Pancreas (tissue), 10 donors: ENCODE measurements at places on chromosomes 1 and 21.
A peak's percentile ranks its signal among the peaks of the same experiment; 100 is the strongest.

GRCh38 chr1:56525489-56526041 lies 53.8 kb downstream of the PLPP3 start:
- DNase-seq, result no peak

DNA sequence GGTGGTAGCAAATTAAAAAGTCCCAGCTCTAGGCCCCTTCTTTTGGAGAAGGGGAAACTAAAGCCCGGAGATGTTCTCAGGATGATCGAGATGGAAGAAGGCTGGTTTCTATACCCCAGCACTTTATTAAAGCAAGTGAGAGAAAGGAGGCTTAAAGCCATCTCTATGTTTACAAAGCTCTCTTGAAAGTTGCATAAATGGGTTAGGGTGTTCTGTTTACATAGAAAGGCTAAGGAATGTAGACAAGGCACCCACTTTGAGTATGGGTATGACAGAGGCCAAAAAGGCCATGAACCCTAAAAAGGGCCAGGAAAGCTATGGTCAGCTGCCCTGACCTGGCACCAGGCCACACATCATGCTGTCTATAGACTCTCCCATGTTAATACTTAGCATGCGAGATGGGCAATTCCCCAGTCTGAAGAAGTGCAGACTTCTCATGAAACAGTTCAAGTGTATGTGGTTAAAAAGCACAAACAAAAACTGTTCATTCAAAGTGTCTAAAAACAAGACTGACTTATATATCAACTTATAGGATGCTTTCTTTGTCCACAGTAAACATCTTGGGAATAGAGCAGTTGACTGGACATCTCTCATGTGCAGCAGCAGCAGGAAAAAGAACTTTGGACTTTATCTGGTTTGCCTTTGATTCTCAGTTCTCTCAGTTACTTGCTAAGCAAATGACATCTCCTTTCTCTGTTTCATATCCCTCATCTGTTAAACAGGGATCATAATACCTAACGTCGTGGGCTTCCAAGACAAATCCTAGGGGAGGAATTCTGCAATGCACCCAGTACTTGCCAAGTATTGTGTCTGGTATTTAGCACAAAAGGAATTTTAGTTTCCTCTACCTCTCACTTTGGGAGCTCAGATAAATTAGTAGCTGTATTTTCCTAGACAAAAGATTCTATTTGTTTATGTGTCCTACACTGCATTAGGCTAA lies 521.6 kb downstream of the PLPP3 start:
- DNase-seq, result no peak

- DNase-seq, result no peak
Observed at GRCh38 chr1:48793863-48794262, 17.2 kb upstream of the BEND5 start.

GRCh38 chr1:200432586-200432985 lies 22.8 kb upstream of the ZNF281 start:
- no peak for DNase-seq

DNA sequence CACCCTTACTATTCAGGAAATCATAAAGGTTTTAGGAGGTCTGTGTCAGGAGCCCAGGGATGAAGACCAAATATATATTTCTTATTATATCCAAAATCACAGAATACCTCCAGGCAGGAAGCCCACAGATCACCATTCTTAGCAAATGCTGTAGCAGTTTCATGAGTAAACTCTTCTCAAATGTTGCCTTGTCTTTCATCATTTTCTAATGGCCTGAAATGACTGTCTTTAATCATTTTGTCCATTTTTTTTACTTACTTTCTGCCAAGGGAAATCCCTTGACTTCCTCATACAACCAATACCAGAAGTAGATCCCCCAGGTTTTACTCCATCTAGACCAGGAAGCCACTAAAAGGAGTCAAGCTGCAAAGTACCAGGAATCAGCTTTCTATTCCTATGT lies 32.4 kb downstream of the PSMG1 start:
- DNase-seq, result no peak

DNA sequence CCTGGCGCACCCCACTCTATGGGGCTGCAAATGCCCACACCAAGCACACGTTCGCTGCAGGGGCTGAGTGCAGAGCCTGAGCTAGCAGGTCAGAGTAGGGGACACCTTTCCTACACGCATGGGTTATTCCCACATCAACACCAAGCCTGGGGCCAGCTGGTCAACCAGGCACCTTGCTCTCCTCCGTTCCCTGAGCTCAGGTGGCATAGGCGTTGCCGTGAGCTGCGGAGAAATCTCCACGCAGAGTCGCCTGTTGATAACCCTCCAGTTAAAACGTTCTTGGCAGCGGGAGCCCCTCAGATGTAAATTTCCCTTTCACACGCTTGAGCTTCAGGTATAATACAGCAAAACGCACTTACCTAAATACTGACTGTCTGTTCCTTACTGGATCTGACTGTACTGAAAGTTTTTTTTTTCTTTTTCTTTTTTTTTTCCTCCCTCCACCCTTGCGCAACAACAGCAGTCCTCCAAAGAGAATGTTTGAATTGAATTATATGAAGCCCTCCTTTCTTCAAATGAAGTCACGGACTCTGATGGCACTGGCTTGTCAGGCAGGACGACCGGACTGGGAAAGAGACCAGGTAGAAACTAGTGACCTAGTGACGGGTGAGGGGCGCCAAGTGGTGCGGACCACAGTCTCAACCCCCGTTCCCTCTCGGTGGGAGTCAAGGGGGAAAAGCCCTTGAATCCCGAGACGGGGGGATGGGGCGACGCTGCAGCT lies 2.1 kb downstream of the BRINP3 start:
- peak; percentile 67 for DNase-seq

DNA sequence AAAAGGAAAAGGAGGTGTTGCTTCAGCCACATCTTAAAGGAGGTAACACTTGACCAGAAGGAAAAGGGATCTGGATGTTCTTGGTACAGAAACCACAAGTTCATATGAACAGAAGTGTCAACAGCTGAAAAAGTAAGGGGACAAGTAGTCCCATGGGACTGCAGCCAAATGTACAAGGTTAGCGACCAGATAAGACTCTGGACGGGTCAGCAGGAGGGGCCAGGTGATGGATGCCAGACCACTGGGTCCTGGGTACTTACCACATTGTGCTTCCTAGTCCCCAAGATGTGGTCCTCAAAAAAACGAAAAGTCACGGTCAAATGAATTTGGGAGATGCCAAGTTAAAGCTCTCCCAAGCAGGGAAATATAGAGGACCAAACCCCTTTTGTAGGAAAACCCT lies 16.6 kb upstream of the BMP8A start:
- DNase-seq, result no peak

- DNase-seq, result no peak
Observed at GRCh38 chr1:160406131-160406968, 6.0 kb downstream of the VANGL2 start.

GRCh38 chr1:119771016-119771415 lies 2.3 kb upstream of the HMGCS2 start:
- DNase-seq, result peak; percentile 60

- no peak for DNase-seq
Observed at GRCh38 chr1:119052267-119052666, 64.1 kb upstream of the TBX15 start.

- DNase-seq, result no peak
Observed at GRCh38 chr21:38351961-38352521, 95.2 kb downstream of the KCNJ15 start.

GRCh38 chr1:150562446-150563339 lies 13.5 kb downstream of the ADAMTSL4 start:
- DNase-seq, result no peak

DNA sequence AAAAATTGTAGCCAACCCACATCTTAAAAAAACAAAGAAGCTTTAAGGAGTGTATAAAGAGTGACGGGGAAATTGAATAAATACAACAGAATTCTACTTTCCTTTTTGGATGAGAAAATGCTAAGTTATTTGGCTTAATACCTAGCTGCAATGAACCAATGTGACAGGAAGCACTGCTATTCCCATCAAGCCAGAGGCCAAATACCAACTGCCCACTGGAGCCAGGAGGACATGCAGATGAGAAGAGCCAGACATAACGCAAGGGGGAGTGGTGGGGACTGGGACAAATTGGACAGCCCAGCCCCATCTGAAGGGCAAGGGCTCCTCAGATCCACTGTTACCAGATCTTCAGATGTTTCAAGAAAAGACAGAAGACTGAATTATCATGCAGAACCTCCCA lies 25.7 kb downstream of the DNAJC11 start:
- DNase-seq, result no peak

DNA sequence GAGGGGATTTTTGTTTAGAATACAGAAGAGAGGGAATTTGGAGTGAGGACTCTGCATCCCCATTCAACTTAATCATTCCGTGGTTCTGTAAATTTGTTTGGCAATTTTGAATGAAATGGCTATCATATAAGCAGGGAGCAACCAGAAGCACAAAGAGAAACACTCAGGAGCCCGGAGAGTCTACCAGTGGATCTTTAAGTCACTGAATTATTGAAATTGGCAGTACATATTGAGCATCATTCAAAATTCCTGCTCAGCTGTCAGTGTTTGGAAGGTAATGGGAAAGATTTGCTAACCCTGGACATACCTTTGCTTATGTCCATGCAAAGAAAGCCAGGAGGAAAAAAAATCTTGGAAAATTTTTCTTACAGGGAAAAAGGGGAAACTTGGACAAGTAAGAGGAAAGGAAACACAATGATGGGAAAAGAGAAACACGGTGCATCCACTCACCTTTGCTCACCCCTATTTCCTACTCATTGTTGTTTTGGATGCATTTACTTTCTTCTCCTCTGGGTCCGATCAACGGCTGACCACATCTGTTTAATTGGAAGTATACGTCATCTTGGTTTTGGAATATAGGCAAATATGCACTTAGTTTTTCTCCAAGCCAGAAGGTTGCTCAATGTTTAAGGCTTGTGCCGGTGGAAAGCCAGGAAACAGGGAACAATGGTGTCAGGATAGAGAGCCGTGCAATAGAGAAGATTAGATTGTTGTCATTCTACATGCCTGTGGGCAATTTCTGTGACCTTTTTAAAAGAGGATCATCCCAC lies 243.0 kb upstream of the LYPLAL1 start:
- DNase-seq, result no peak

- no peak for DNase-seq
Observed at GRCh38 chr1:154807048-154807591, 63.0 kb downstream of the KCNN3 start.

DNA sequence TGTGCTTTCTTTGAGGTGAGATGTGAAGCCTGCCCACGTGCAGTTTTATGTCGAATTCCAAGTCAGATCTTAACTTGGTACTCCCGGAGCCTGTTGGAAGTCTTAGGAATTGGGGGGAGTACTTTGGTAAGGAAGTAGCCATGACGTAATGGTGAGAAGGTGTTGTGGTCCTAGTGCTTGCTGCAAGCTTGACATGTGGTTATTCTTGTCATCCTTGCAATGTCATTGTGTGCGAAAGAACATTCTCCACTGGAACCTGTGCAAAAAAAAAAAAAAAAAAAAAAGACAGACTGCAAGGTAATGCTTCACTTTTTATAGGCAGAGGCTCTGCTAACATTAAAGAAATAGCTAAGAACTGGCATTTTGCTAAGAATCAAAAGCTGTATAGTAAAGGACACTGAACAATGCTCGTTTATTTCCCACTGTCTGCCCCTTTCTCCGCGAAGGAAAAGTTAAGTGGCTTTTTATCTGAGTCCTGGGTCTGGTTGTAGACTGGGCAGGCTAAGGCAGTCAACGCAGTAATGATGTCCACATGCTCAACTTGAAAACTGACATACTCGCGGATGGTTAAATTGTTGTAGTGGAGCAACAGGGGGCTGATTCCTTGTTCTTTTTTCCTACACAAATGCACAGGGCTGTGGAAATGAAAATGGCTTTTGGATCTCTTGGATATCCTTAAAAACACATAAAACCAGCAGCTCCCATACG lies 2.1 kb downstream of the KAZN start:
- DNase-seq, result no peak

GRCh38 chr1:21703318-21703963 lies 34.3 kb upstream of the RAP1GAP start:
- DNase-seq, result no peak

- DNase-seq, result peak; percentile 41
Observed at GRCh38 chr1:7648761-7649384, 122.2 kb upstream of the VAMP3 start.

DNA sequence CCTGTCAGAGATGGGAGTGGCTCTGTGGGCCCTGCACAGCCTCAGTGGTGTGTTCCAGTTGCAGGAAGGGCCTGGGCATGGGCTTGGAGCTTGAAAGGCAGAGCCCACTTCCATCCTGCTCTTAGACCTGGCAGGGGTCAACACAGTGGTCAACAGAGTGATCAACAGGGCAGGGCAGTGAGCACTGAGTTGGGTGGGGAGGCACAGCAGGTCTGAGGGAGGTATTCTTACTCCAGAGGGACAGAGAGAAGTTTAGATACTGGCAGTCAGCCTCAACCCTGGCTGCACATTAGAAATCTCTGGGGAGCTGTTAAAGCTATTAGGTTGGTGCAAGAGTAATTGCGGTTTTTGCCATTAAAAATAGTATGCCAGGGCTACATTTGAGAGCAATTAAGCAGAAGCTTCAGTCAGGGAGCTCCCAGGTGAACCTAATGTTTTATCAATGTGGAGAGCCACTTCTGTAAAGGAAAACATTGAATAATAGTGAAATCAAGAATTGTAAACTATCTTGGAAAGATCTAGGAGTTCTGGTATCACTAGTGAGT lies 37.7 kb downstream of the SH3BGR start:
- DNase-seq, result no peak

DNA sequence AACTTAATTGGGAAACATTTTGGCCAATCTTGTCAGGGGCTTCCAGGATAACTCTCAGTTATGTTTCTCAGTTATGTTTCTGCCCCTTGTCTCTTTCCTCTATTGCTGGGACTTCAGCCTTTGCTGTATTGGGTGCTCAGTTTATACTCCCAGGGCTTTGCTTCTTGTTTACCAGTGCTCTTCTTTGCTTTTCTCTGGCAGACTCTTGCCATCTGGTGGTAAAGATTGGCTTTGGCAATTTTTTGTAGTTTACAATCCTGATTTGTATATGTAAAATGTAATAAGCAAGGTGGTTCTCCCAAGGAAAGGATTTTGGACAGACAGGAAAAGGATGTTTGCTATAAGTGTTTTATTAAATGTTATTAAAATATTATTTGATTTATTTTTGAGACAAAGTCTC lies 37.9 kb downstream of the FABP3 start:
- DNase-seq, result no peak

DNA sequence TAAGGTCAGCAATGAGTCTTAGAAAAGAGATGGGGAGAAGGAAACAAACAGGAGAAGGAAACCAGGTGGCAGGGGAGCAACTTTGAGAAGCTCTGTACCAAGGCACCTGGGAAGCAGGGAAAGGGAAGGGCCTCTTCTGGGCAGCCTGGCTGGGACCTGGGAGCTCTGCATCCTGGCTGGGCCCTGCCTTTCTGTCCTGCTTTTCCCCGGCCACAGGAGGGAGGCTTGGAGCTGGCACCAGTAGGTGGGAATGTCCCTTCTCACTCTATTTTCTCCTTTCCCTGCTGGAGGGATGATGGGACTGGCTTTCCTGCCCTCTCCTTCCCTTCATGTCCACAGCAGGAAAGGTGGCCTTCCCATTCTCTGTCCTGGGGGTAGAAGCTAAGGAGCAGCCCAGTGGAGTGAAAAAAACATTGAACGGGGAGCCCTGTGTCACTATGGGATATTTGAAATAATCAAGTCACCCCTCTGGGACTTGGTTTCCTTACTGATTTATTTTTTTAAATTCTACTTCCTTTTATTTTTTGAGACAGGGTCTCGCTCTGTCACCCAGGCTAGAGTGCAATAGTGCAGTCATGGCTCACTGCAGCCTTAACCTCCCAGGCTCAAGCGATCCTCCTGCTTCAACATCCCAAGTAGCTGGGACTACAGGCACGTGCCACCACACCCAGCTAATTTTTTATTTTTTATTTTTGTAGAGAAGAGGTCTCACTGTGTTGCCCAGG lies 5.1 kb upstream of the NES start:
- no peak for DNase-seq
